ENCODE measurements at places on chromosomes 2 and 18.

- DNase-seq, result no peak
Measured at GRCh38 chr2:32278478-32278853, 762 bp downstream of the YIPF4 start.

GRCh38 chr2:3482363-3482821 lies 36.9 kb downstream of the ADI1 start:
- DNase-seq, result no peak

GRCh38 chr2:205427112-205427511 lies 255.2 kb upstream of the NRP2 start:
- no peak for DNase-seq

DNA sequence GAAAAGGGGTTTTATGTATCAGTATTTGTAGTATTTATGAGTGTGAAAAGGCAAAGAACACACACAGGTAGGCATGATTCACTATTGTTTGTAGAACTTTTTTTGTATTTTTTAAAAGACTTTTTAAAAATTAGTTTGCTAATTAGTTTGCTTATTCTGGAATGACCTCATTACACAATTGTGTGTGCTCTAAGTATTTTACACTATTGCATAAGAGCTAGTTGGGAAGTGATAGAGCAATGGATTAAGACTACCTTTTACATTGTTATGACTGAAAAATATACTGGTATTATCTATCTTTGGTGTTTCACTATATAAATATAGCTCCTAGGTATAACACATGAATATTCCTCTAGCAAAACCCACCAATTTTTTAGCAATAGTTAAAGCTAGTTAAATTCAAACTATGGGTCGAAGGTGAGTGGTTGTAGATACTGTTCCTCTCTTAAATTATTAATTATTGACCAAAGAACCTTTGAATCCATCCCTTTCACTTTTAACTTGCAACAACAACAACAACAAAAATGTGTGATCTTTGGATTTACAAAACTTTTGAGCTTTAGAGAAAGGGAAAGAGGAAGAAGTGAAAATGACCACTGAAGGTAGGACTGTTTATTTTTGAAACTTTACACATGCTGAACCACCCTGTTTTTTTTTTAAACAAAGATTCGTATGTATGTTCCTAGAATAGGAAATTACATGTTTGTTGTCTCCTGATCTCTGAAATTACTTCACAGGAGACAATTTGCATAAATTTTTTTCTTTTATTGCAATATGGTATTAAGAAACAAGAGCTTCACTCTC lies 18.7 kb downstream of the ITPRID2 start:
- no peak for DNase-seq

DNA sequence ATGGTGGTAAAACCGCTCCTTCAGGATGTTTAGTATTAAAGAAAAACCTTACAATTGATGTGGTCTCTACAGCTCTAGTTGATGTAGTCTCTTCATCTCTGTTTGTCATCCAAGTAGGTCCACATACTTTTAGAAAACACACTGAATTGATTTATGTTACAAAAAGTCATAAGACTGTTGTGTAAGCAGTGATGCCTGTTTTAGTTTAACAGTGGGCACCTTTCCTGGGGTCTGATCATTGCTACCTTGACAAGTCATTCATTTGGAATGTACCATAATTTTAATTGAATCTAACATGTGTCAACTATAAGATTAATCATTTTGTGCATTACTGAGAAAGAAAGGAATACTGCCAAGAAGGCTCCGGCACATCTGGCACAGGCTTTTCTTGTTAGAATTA lies 34.3 kb downstream of the GIGYF2 start:
- no peak for DNase-seq

GRCh38 chr2:137812517-137812916 lies 151.8 kb upstream of the HNMT start:
- DNase-seq, result no peak

- no peak for DNase-seq
Measured at GRCh38 chr2:71003966-71004755, 9.5 kb upstream of the TEX261 start.
